ENCODE measurements at places on chromosomes 2 and 18.

DNA sequence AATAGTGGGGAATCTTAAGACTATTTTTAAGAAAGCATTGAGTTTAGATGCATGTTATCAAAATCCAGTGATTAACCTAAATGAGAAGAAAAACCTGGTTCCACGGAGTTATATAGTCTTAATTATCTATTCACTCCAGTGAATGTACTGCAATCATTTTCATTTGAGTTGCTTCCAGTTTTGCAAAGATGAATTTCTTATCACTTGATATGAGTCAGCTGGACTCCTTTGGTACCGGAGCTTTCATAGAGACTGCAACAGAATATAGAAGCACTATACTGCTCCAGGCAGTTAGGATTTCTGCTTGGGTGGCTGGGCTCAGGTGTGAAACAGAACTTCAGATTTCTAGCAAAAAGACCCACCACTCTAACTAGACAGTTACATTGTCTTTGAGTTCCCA is 92.2 kb upstream of the NFU1 start:
- no peak for DNase-seq

GRCh38 chr2:12816379-12817306 is 99.9 kb downstream of the TRIB2 start:
- no peak for DNase-seq

DNA sequence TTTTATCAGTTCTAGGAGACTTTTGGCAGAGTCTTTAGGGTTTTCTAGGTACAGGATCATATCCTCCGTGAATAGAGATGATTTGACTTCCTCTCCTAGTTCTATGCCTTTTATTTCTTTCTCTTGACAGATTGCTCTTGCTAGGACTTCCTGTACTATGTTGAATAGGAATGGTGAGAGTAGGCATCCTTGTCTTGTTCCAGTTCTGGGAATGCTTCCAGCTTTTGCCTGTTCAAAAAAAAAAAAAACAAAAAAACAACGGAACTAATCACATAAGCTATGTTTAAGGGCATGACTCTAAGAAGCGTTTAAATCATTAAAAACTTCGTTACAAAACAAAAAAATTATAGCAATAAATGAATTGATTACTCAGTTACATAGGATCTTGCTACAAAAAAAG is 145.7 kb downstream of the NUP35 start:
- no peak for DNase-seq

DNA sequence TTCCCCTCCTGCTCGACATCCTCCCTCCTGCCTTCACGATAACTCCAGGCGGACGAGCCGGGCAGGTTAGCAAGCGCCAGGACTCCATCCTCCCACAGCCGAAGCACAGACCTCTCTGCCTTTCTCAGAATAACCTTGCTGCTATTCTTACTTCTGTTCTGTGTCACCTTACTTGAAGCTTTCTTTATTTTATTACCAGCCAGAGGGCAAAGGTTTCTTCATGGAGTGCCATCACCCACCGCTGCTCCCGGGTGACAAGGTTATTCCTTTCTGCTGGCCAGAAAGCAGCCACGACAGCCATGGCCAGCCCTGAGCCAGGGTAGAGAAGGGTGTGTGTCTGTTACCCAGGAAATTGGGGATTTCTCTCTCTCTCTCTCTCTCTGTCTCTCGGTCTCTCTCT is 227.1 kb downstream of the ANAPC1 start:
- no peak for DNase-seq

DNA sequence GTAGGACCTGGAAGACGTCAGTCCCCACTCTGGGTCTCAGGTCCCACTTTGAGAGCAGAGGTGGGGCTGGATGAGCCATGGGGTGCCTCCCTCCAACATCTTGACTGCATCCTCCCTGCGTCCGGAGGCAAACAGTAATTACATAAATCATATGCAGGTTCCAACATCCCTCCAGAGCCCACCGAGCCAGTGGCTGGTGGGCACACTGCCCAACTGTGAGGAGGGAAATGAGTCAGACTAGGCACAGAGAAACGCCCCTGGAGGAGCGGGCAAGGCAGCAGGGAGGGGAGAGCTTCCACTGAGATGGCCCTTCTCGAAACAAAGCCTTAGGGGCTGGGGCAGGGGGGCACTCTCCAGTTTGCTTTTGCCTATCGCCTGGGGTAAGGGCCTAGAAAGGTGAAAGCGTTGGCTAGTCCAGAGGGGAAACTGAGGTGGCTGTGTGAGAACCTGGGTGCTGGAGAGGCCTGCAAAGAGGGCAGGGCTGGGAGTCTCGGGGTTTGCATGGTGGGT is 168.2 kb upstream of the MYCN start:
- DNase-seq: no peak

DNA sequence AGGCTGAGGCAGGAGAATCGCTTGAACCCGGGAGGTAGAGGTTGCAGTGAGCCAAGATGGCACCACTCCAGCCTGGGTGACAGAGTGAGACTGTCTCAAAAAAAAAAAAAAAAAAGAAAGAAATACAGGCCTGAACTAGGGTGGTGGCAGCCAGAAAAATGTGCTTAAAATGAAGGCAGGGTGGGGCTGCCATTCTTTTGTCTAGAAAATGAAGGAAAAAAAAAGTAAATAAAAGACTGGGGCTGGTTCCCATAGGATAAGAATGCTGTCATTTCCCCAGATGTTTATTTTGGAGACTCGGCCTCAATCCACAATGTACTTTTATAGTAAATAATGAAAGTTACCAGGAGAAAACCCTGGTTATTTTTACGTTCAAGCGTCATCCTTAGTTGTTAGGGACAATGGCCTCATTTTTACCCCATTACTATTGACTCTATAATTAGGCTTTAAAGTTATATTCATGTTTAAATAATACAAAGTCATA is 58.9 kb downstream of the ATP8B1 start:
- DNase-seq: no peak

GRCh38 chr18:74897971-74898657 is 300.4 kb downstream of the ZNF407 start:
- no peak for DNase-seq

DNA sequence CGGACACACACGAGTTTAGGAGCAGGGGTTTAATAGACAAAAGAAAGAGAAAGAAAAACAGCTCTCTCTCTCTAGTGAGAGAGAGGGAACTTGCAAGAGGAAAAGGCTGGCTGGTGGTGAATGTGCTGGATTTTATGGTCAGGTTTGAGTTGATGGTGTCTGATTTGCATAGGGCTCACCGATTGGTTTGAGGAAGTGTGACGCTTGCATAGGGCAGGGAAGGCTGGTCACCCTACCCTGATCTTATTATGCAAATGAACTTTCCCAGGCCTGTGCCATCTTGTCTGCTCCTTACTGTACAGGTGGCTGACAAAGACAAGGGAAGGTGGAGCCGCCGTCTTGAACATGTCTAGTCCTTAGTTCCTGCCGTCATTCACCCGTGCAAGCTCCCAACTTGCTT is 408.9 kb downstream of the RIT2 start:
- DNase-seq: no peak

- peak; percentile 48 for DNase-seq
Measured at GRCh38 chr18:63224630-63225029, 94.9 kb downstream of the BCL2 start.

DNA sequence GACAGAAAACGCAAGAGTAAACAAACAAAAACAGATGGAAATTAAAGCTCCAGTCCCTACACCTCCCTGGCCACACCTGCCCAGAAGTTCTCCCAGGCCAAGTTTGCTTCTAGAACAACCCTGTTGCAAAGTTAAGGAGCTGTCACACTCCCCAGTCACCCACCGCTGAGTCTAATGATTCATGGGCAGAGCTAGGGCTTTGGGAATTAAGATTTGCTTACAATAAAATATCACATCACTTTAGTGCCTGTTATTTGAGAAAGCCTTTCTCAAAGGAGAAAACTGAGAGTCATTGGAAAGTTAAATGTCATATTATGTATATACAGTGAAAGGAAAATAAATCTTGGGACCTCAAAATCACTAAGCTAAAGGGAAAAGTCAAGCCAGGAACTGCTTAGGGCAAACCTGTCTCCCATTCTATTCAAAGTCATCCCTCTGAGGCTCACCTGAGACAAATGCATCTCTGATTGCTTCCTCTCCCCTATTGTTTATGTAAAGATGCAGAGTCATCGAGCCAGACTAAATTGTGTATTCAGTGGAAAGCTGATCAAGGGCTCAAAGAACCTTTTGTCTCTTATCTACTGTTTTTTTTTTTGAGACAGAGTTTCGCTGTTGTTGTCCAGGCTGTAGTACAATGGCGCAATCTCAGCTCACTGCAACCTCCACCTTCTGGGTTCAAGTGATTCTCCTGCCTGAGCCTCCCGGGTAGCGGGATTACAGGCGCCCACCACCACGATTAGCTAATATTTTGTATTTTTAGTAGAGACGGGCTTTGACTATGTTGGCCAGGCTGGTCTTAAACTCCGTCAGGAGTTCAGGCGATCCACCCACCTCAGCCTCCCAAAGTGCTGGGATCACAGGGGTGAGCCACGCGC is 2.8 kb downstream of the CRYGB start:
- no peak for DNase-seq

DNA sequence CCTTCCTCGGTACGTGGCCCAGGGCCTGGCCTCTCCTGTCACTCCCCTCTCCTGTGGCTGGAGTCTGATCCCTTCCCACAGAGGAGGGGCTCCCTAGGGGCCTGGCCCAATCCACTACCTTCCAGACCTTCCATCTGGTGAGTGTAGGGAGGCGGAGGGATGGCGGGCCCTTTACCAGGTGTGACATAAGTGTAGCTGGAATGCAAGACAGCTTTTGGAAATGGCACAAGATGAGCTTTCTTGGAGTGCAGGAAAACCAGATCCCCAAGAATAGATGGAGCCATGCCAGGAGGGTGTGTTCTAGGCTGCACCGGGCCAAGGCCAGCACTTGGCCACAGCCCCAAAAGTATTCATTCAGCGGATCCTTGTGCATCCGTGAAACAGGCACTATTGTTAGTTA is 30.1 kb downstream of the IGFBP5 start:
- no peak for DNase-seq

GRCh38 chr2:45177870-45178269 is 168.6 kb upstream of the SIX2 start:
- no peak for DNase-seq

GRCh38 chr2:159505196-159505595 is 111.2 kb downstream of the BAZ2B start:
- DNase-seq: no peak

- no peak for DNase-seq
Measured at GRCh38 chr2:47173986-47174732, 19.1 kb upstream of the STPG4 start.

DNA sequence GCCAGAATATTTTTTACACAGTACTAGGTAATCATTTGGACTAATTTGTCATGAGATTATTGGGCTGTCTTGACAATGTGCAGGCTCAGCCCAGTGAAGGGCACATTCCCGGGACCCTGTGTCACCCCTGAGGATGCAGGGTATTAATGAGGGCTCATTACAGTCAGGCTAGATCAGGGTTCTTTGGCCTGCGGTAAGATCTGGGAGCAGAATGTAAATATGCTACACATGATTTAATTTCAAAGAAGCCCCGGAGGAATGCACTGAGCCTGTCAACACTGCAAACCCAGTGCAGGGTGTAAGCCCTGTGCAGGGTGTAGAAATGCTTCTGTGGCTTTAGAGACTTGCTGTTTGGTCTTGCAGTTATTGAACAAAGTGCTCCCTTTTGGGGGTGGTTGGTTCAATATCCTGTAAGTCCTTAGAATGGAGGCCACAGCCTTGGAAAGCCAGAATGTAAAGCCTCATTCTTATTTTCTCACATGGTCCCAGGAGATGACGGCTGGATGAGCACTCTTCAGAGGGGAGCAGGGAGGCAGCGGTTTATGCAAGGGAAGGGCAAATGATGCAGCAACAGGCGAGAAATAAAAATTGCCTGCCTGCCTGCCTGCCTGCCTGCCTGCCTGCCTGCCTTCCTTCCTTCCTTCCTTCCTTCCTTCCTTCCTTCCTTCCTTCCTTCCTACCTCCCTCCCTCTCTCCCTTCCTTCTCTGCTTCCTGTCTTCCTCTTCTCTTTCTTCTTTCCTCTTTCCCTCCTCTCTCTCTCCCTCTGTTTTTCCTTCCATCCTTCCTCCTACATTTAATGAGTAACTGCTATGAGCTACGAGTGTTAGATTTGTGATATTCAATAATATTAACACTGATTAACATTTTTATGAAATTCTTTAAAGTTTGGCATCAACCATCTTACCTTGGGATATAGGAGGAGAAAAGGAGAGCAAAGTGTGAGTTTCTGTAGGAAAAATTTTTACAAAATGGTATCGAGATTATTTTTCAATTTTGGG is 148.8 kb downstream of the VAPA start:
- no peak for DNase-seq

DNA sequence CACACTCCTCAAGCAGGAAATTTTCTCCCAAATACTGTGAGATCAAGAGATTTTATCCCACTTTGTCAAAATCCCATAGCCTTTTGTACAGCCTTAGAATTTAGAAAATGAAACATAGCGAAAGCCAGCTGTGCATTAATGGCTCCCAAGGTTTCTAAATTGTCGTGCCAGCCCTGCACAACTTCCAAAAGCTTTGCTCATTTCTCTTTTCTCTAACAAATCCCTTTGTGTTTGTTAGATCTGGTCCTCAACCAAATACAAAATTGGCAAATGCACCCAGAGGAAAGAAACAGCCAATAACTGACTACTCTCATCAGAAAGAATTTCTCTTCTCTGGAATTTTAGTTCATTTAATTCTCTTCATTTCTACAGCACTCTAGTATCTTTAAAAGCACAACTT is 361.1 kb downstream of the INSIG2 start:
- DNase-seq: no peak

All from stimulated activated CD4-positive, alpha-beta T cell treated with anti-CD3 and anti-CD28 coated beads, Interleukin-4, amount 100 ng/mL, for 4 hours (primary cell).